Brain microvascular endothelial cell (primary cell): ENCODE measurements at places on chromosomes 6 and 20.

- DNase-seq = no peak
Measured at GRCh38 chr20:52426856-52427255, 235.3 kb upstream of the ZFP64 start.

- no peak for DNase-seq
Measured at GRCh38 chr6:34230653-34231371, 5.9 kb upstream of the HMGA1 start.

- no peak for DNase-seq
Measured at GRCh38 chr20:6057691-6058090, 3.8 kb upstream of the LRRN4 start.

GRCh38 chr6:159977255-159977903 is 8.5 kb downstream of the IGF2R start:
- DNase-seq = no peak

- no peak for DNase-seq
Measured at GRCh38 chr6:106063448-106063850, 22.7 kb upstream of the PRDM1 start.

DNA sequence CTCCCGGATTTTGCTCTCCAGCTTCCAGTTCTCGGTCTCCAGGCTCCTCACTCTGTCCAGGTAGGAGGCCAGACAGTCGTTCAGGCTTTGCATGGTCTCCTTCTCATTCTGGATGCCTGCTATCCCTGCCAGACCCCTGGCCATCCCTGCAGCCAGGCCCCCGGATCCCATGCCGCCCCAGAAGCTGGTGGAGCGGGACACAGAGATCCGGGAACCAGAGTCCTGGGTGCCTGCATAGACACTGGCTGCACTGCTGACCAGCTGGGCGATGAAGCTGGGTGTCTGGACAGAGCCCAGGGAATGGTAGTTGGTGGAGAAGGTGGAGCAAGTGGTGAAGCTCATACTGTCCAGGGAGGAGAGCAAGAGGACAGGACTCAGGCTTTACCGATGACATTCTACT is 2.9 kb upstream of the CALHM6 start:
- no peak for DNase-seq

GRCh38 chr20:44018259-44018941 is 103.7 kb downstream of the TOX2 start:
- peak; percentile 62 for DNase-seq

- DNase-seq = no peak
Measured at GRCh38 chr6:83696674-83697073, 12.2 kb downstream of the SNAP91 start.

DNA sequence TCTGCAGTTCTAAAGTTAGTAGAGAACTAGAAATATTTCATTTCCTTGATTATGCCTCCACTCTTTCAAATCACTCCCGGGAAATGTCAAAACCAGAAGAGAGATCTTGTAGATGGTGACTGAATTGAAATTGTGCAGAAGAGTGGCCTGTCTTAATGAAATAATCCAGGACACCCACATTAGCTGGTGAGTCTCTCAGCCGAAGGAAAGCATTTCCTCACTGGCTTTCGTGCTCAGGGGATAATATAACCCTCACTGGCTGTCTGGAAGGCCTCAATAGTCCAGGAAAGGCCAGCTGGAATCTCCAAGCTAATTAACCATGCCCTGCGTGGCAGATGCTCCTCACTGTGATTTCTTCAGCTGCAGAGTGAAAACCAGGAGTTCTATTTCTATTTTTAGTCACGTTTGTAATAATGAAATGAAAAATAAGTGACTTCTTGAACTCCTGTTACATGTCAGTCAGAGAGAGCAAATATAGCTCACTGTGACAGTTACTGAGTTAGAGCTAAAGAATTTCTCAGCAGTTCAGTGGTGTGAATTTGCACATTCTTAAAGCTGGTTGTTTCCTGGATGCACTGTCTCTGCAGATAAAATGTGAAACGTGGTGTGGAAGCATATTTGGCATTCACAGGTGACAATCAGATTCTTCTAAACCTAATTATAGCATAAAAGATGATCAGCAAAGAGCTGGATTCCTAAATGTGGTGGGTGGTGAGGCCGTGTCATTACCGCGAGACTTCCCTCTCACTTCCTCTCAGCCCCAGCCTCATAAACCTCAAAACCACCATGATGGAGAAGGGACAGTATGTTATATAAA is 211.7 kb downstream of the LMBRD1 start:
- peak; percentile 27 for DNase-seq

GRCh38 chr20:1964061-1964460 is 29.8 kb downstream of the PDYN start:
- no peak for DNase-seq

GRCh38 chr6:90387383-90387775 is 90.7 kb upstream of the BACH2 start:
- no peak for DNase-seq
